ENCODE measurements at places on chromosomes 6 and 20.
A peak's percentile ranks its signal among the peaks of the same experiment; 100 is the strongest.

- no peaks in the 10 kb centered on the region for H3K27me3 ChIP-seq
- no peak overlapping the region for H3K4me3 ChIP-seq
- H3K36me3 ChIP-seq, result no peaks in the 10 kb centered on the region
- no peaks in the 10 kb centered on the region for H3K4me1 ChIP-seq
- no peak for DNase-seq
Measured at GRCh38 chr6:136371959-136372358, 82.3 kb upstream of the BCLAF1 start.

- no peak for DNase-seq
- H3K4me3 ChIP-seq, result no peak overlapping the region
- no peak overlapping the region for H3K27ac ChIP-seq
- H3K27me3 ChIP-seq, result no peaks in the 10 kb centered on the region
Measured at GRCh38 chr6:8065519-8065911, 1.3 kb upstream of the BLOC1S5 start.

GRCh38 chr20:41198443-41198842 lies 61.1 kb downstream of the PLCG1 start:
- no peak overlapping the region for H3K4me3 ChIP-seq
- no peak overlapping the region for H3K27ac ChIP-seq
- H3K4me1 ChIP-seq, result peaks cover 5% of the 10 kb centered on the region
- H3K27me3 ChIP-seq, result no peaks in the 10 kb centered on the region

DNA sequence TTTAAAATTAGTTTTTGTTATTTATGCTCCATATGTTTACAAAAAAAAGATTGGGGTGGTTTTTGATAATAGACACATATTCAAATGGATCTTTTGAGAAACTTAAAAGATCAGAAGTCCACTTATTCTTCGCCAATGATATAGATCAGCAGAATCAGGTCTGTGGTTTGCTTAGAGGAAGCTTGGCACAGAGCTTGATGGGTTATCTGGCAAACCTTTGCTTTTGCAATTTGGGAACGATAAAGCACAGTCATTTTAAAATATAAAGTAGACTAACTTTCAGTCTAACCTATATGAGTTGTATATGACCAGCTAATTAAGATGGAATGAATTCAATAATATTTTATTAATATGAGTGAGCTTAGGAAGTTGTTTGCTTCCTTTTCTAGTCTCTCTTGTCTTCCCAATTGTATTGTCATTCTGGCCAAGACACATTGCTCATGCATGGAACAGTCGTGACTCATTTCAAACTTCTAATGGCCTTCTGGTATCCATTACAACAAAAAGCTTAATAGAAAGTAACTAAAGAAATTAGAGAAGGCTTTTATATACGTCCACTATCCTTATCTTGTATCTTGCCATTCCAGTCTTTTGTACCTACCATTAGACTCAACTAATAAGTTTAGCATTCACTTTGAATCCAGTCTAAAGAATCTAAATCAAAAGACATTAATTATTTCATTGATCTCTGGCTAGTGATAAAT lies 118.7 kb downstream of the TBX18 start:
- no peaks in the 10 kb centered on the region for H3K4me1 ChIP-seq
- H3K4me3 ChIP-seq, result no peak overlapping the region
- H3K27ac ChIP-seq, result no peak overlapping the region
- no peaks in the 10 kb centered on the region for H3K27me3 ChIP-seq
- no peaks in the 10 kb centered on the region for H3K36me3 ChIP-seq

DNA sequence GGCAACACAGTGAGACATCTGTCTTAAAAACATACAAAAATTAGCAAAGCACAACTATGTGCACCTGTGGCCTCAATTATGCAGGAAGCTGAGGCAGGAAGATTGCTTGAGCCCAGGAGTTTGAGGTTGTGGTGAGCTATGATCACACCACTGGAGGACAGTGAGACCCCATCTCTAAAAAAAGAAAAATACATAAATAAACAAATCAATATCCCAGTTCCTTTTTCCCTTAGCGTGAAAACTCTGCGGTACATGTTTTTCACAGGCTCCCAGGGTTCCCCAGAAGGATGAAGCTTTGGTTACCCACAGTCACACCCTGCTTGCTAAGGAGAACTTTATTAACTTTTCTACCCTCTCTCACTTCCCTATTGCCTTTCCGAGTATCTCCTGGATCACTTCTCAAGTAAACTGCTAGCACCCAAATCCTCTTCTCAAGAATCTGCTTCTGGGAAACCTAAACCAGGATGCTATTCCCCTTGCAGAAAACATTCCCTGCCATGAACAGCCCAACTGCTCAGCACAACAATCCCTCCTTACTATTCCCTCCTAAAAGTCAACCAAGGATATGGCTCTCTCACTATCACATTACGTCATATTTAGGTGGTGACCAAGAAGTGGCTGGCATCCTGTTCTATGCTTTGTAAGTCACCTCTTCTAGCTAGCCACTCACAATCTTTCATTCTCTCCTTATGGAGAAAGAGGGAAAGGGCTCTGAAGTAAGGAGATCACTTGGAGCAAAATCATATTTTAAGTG lies 122.4 kb downstream of the IPCEF1 start:
- H3K4me3 ChIP-seq, result no peak overlapping the region
- no peak overlapping the region for H3K27ac ChIP-seq
- DNase-seq, result no peak
- no peaks in the 10 kb centered on the region for H3K36me3 ChIP-seq
- H3K4me1 ChIP-seq, result no peaks in the 10 kb centered on the region

DNA sequence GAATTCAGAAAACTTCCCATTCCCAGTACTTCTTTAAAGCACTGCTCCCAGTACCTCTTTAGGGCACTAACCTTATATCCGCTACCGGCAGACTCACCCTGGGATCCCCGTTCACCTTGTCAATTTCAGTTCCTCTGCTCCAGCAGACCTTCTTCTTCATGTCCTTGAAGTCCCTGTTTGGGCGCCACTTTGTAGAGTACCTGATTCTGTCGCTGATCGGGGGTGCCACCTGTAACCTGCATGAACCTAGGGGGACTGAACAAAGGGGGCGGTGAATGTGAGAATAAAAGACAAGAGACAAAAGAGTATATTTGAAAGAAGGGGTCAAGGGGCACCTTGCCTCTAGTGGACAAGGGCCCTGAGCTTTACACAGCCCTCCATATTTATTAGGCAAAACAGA lies 4.9 kb upstream of the GINS1 start:
- no peaks in the 10 kb centered on the region for H3K27me3 ChIP-seq
- DNase-seq, result no peak
- H3K4me1 ChIP-seq, result no peaks in the 10 kb centered on the region
- H3K36me3 ChIP-seq, result no peaks in the 10 kb centered on the region
- H3K4me3 ChIP-seq, result no peak overlapping the region

GRCh38 chr6:37218061-37218460 lies 39.5 kb upstream of the TBC1D22B start:
- no peak overlapping the region for H3K27ac ChIP-seq
- no peak overlapping the region for H3K4me3 ChIP-seq
- peaks cover 17% of the 10 kb centered on the region for H3K4me1 ChIP-seq
- no peak for DNase-seq
- no peaks in the 10 kb centered on the region for H3K36me3 ChIP-seq
- no peaks in the 10 kb centered on the region for H3K27me3 ChIP-seq

- H3K36me3 ChIP-seq, result no peaks in the 10 kb centered on the region
- no peak for DNase-seq
- no peaks in the 10 kb centered on the region for H3K4me1 ChIP-seq
- H3K4me3 ChIP-seq, result no peak overlapping the region
- no peaks in the 10 kb centered on the region for H3K27me3 ChIP-seq
Measured at GRCh38 chr6:6816716-6817115, 228.2 kb downstream of the LY86 start.

DNA sequence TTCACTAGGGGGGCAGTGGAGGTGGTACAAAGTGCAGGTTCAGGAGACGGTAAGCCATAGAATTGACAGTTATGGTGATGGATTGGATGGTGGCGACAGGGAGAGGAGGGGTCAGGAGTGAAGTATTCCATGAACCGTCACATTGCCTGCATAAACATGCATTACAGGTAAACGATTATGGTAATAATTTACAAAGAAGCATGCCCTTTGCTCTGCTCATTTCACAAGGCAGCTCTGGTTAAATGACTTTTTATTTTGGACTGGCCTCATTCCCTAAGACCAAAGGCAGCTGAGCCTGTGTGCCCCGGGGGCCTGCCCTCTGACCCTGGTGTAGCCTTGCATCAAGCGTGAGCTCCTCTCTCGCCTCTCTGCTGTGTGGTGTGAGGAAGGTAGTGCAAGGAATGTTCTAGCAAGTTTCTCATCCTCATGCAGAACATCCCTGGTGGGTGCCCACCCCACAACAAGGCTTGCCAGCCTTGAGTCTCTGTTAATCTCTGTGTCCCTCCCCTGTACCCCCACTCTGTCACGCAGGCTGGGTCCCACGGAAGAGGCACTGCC lies 59.0 kb downstream of the PPP1R14C start:
- H3K4me1 ChIP-seq, result no peaks in the 10 kb centered on the region
- DNase-seq, result no peak
- H3K27ac ChIP-seq, result no peak overlapping the region
- no peaks in the 10 kb centered on the region for H3K36me3 ChIP-seq
- no peak overlapping the region for H3K4me3 ChIP-seq

DNA sequence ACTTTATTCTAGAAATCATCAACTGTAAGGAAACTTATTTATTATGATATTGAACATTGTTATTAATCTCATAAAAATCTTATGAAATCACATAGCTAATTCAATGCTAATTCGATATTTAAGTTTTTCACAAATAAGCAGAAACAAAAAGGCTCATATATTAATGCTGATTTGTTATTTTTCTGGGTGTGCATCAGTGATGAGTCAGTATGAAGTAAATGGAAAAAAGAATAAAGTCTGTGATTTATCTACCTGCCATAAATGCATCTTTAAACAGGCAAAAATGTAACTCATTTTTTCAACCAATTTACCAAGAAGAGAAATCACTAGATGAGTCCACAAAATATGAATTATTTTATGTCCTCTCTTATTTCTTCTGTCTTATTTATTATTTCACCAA lies 253.5 kb downstream of the PTPRK start:
- H3K4me1 ChIP-seq, result no peaks in the 10 kb centered on the region
- no peaks in the 10 kb centered on the region for H3K36me3 ChIP-seq
- no peak overlapping the region for H3K27ac ChIP-seq
- no peak overlapping the region for H3K4me3 ChIP-seq
- no peak for DNase-seq

DNA sequence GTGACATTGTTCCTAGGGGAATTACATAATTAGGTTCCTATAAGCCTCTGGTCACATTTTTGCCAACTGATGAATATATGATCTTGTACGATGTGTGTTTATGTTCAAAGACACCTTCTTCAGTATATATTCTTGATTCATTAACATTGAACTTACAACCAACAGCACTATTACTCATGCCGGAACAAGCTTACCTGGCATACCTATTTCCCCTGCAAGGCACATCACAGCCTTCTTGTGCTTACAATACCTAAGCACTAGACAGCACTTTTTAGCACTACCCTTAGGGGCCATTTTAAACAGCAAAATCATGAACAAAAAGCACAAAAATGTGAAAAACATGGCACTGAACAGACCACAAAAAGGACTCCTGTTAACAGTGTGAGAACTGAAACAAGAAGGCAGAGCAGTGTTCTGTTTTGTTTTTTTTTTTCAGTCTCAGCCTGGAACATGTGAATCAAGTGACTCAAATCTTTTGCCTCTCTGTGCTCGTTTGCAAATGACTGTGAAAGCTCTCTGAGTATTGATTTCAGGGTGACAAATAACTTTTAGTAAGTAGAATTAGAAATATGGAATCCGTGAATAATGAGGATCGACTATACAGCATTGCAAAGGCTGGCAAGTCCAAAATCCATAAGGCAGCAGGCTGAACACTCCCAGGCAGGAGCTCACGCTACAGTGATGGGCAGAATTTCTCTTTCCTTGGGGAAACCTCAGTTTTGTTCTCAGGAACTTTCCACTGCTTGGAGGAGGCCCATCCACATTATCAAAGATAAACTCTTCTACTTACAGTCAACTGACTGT lies 102.3 kb upstream of the TSHZ2 start:
- no peaks in the 10 kb centered on the region for H3K27me3 ChIP-seq
- no peaks in the 10 kb centered on the region for H3K4me1 ChIP-seq
- H3K4me3 ChIP-seq, result no peak overlapping the region
- H3K27ac ChIP-seq, result no peak overlapping the region

- peak overlapping the region; percentile 75 for H3K27ac ChIP-seq
- no peak overlapping the region for H3K4me3 ChIP-seq
- DNase-seq, result peak; percentile 83
- H3K4me1 ChIP-seq, result peaks cover 34% of the 10 kb centered on the region
- no peaks in the 10 kb centered on the region for H3K27me3 ChIP-seq
Measured at GRCh38 chr6:130034378-130035146, 16.2 kb downstream of the L3MBTL3 start.

- no peaks in the 10 kb centered on the region for H3K27me3 ChIP-seq
- peaks cover 7% of the 10 kb centered on the region for H3K4me1 ChIP-seq
- no peaks in the 10 kb centered on the region for H3K36me3 ChIP-seq
- H3K4me3 ChIP-seq, result no peak overlapping the region
Measured at GRCh38 chr6:166608774-166609173, 18.3 kb downstream of the RPS6KA2 start.

GRCh38 chr6:166325383-166326042 lies 16.8 kb downstream of the SFT2D1 start:
- no peaks in the 10 kb centered on the region for H3K4me1 ChIP-seq
- H3K27ac ChIP-seq, result no peak overlapping the region
- no peak overlapping the region for H3K4me3 ChIP-seq
- H3K27me3 ChIP-seq, result no peaks in the 10 kb centered on the region

GRCh38 chr6:80502871-80503270 lies 396.4 kb downstream of the BCKDHB start:
- H3K4me3 ChIP-seq, result no peak overlapping the region
- DNase-seq, result no peak
- H3K4me1 ChIP-seq, result no peaks in the 10 kb centered on the region
- no peaks in the 10 kb centered on the region for H3K36me3 ChIP-seq

- H3K27ac ChIP-seq, result no peak overlapping the region
- H3K36me3 ChIP-seq, result no peaks in the 10 kb centered on the region
- no peaks in the 10 kb centered on the region for H3K27me3 ChIP-seq
- H3K4me3 ChIP-seq, result no peak overlapping the region
- H3K4me1 ChIP-seq, result no peaks in the 10 kb centered on the region
Measured at GRCh38 chr20:11581271-11581670, 336.4 kb upstream of the BTBD3 start.

GRCh38 chr20:22583773-22584521 lies 425 bp downstream of the FOXA2 start:
- no peaks in the 10 kb centered on the region for H3K4me1 ChIP-seq
- H3K36me3 ChIP-seq, result no peaks in the 10 kb centered on the region
- no peak overlapping the region for H3K4me3 ChIP-seq
- no peak overlapping the region for H3K27ac ChIP-seq
- H3K27me3 ChIP-seq, result peaks cover 90% of the 10 kb centered on the region
- no peak for DNase-seq

GRCh38 chr20:9011121-9011520 lies 57.8 kb upstream of the PLCB4 start:
- H3K27ac ChIP-seq, result no peak overlapping the region
- no peaks in the 10 kb centered on the region for H3K4me1 ChIP-seq
- H3K27me3 ChIP-seq, result no peaks in the 10 kb centered on the region
- H3K4me3 ChIP-seq, result no peak overlapping the region
- DNase-seq, result no peak
- no peaks in the 10 kb centered on the region for H3K36me3 ChIP-seq
